Naive B cell (primary cell): ENCODE measurements at places on chromosomes 16 and 17.

- H3K4me3 ChIP-seq, result no peak overlapping the region
- H3K4me1 ChIP-seq, result no peaks in the 10 kb centered on the region
- no peak overlapping the region for H3K27ac ChIP-seq
- no peak for DNase-seq
Observed at GRCh38 chr17:82947051-82947991, 107.5 kb upstream of the ZNF750 start.

DNA sequence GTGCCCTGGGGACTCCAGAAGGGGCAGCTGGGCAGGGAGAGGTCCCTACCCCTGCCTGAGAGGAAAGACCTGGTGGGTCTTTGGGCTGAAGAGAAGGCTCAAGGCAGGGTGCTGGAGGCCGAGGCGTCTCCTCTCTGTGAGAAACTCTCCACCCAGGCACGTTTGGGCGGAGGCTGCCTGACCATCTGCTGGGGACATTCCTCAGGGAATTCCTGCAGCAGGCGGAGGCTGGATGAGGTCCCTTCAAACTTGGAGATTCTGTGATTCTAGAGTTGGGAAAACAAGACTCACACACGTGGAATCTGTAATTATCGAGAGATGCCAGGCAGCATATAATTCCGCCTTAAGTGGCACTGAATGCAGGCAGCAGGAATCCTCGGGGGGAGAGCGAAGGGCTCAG is 21.1 kb upstream of the PHF12 start:
- no peak for DNase-seq
- no peaks in the 10 kb centered on the region for H3K36me3 ChIP-seq
- peaks cover 2% of the 10 kb centered on the region for H3K4me1 ChIP-seq

- no peaks in the 10 kb centered on the region for H3K4me1 ChIP-seq
- peaks cover 4% of the 10 kb centered on the region for H3K36me3 ChIP-seq
- H3K4me3 ChIP-seq, result no peak overlapping the region
- no peak overlapping the region for H3K27ac ChIP-seq
Observed at GRCh38 chr17:27367121-27367981, 73.4 kb downstream of the WSB1 start.

GRCh38 chr17:51706093-51706492 is 445.7 kb downstream of the UTP18 start:
- no peak overlapping the region for H3K4me3 ChIP-seq
- peaks cover 9% of the 10 kb centered on the region for H3K27me3 ChIP-seq
- H3K36me3 ChIP-seq, result no peaks in the 10 kb centered on the region
- H3K27ac ChIP-seq, result no peak overlapping the region

GRCh38 chr16:4593086-4593485 is 21.6 kb downstream of the UBALD1 start:
- H3K27ac ChIP-seq, result peak overlapping the region; percentile 65
- H3K36me3 ChIP-seq, result no peaks in the 10 kb centered on the region
- H3K4me1 ChIP-seq, result peaks cover under 1% of the 10 kb centered on the region
- no peak for DNase-seq
